ENCODE measurements at places on chromosomes 2 and 18. TPM values are rescaled to one million over a fixed set of nuclear protein-coding genes. Genes with fewer than 3 reads are reported as not detected.

GRCh38 chr2:25445464-25445863 lies 103.7 kb upstream of the DNMT3A start:
- H3K27me3 ChIP-seq: no peaks in the 10 kb centered on the region
- H3K36me3 ChIP-seq: no peaks in the 10 kb centered on the region
- H3K4me1 ChIP-seq: peaks cover 1% of the 10 kb centered on the region

GRCh38 chr2:240987588-240987987 lies 10.8 kb upstream of the SNED1 start:
- no peak for DNase-seq
- peaks cover 19% of the 10 kb centered on the region for H3K27me3 ChIP-seq
- H3K4me1 ChIP-seq: peaks cover 8% of the 10 kb centered on the region
- no peak overlapping the region for H3K4me3 ChIP-seq

The DTNA gene
- 29.5 TPM for total RNA-seq

DNA sequence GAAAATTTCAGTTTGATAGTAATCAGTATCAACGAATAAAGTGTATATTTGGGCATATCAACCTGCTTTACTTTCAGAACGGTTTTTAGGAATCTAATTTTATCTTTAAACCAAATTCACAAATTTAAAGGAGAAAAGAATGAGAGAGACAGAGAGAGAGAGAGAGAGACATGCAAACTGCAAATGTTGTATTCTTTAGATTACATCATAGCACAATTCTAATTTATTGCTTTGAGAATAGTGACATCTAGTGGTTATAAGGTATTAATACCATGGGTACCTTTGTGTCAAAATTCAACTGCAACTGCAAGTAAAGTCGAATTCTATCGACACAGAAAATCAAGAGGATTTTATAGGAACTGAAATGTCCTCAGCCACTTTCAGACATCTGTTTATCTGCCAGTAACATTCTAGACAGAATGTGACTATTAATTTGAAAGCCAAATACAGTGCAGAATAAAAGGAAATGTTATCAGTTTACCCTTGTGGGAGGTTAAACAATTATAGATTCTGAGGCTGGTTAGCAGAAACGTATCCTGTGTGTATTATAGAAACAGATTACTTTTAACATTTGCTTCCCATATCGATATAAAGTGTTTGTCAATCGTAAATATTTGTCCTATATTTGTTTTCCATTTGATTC lies 529.8 kb upstream of the VRK2 start:
- no peaks in the 10 kb centered on the region for H3K36me3 ChIP-seq
- H3K27ac ChIP-seq: no peak overlapping the region
- no peaks in the 10 kb centered on the region for H3K27me3 ChIP-seq
- DNase-seq: no peak
- H3K4me1 ChIP-seq: peaks cover 6% of the 10 kb centered on the region

The C1QL2 gene
- not detected for total RNA-seq

DNA sequence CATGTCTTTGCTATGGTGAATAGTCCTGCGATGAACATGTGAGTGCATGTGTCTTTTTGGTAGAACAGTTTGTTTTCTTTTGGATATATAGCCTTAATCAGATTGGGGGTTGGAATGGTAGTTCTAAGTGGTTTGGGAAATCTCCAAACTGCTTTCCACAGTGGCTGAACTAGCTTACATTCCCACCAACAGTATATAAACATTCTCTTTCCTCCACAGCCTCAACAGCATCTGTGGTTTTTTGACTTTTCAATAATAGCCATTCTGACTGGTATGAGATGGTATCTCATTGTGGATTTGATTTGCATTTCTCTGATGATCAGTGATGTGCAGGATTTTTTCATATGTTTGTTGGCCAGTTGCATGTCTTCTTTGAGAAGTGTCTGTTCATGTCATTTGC lies 112.2 kb upstream of the SESTD1 start:
- H3K4me3 ChIP-seq: no peak overlapping the region
- no peaks in the 10 kb centered on the region for H3K36me3 ChIP-seq
- no peak for DNase-seq
- H3K27ac ChIP-seq: no peak overlapping the region

Measured in glutamatergic neuron (in vitro differentiated cells).